ENCODE measurements at places on chromosomes 2 and 18.

GRCh38 chr18:69755041-69755440, 192.6 kb downstream of the CD226 start:
- DNase-seq, result no peak

DNA sequence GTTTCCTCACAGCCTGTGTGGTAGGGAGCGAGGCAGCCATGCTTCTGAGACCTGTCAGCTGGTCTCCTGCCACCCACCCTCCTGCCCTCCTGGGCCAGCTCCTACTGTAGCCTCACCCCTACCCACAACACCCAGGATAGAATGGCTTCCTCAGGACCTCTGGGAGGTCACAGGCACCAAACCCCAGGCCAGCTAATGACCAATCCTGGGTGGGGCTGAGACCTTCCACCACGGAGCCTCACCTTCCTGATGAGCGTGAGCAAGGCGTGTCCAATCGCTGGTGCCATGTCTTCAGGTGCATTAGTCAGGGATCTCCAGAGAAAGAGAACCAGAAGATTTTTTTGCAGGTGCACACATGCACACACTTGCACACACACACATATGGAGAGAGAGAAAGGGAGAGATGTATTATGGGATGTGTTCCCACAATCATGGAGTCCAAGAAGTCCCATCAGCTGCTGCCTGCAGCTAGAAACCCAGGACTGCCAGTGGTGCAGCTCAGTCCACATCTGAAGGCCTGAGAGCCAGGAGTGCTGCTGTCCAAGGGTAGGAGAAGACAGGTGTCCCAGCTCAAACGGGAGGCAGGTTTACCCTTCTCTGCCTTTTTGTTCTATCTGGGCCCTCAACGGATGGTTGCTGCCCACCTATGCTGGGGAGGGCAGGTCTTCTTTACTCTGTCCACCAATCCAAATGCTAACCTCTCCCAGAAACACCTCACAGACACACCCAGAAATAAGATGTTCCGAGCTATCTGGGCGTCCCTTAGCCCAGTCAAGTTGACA, 70.4 kb upstream of the HDAC4 start:
- DNase-seq, result no peak

DNA sequence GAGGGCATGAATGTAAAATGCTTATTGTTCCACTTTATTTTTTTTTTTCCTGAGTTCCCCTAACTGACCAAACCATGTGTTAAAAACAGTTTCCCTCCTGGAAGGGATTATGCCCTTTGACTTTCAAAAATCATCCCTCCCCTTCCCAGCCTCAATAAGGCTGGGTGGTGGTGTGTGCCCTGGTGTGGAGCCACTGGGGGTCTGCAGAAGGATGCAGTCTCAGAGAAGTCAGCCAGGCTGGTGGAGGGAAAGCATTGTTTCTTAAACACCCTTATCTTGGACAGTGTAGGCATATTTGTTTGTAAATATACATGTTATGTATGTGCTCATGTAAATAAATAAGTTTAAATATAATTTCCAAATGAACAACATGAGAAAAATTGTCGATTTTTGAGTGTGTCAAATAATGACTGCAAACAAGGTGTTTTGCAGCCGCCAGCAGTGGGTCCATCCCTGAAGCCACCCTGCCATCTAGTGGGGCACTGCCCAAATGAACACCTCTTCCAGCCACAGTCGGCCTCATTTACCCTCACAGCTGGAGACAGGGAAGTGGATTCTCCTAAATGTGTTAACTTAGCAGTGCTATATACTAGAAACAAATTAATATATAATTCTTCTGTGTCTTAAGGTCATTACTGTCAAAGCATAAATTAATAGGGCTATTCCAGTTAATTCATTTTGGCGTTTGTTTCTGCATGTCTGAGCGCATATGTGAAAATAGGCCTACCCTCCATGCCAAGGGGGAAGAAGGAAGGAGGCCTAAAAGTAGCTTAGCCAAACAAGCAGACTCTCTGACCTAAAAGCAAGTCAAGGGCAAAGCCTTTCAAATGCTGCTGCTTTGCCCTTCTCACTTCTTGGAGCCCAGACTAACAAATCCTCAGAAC, 209.6 kb upstream of the PIK3C3 start:
- DNase-seq, result no peak

DNA sequence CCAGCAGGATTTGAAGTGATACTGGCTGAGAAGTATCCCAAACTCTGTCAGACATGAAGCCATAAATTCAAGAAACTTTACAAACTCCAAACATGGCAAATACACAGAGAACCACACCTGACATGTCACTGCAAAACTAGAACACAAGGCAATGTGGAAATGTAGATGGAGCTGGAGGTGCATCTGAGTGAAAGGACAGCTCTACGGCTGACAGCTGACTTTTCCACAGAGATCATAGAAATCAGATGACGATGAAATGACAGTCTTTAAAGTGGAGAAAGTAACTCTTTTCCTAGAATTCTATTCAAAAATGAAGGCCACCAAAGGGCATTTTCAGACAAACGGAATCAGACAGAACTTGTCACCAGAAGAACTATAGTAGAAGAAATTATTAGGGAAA, 97.5 kb downstream of the LDLRAD4 start:
- DNase-seq, result no peak

GRCh38 chr2:150872756-150873395, 385.4 kb upstream of the RND3 start:
- no peak for DNase-seq

DNA sequence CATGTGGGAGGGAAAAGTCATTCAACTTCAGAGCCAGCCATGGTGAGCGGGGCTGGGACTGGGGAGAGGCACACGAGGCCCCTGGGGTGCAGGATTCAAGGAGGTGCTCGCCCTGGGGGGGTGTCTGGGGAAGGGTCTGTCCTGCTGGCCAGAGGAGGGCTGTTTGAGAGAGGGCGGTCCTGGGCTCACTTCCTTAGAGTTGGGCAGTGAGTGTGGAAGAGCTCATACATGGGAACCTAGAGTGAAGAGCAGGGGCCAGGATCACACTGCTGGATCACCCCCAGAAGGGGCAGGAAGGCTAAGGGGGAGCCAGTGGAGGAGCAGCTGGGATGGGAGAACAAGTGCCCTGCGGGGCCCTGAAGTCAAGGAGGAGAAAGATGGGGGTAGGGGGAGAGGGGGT, 6.5 kb downstream of the SH3BP4 start:
- no peak for DNase-seq

DNA sequence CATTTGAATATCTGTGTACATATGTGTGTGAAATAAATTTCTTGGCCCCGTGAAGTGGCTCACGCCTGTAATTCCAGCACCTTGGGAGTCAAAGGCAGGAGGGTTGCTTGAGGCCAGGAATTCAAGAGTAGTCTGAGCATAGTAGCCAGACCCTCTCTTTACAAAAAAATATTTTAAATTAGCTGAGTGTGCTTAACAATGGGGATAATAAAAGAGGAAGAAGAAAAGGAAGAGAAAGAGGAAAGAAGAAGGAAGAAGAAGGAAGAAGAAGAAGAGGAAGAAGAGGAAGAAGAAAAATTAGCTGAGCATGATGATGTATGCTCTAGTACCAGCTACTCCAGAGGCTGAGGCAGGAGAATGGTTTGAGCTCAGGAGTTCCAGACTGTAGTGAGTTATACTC, 52.1 kb upstream of the XPO1 start:
- no peak for DNase-seq

GRCh38 chr2:85887566-85888019, 1.2 kb downstream of the ST3GAL5 start:
- DNase-seq, result peak; percentile 80

DNA sequence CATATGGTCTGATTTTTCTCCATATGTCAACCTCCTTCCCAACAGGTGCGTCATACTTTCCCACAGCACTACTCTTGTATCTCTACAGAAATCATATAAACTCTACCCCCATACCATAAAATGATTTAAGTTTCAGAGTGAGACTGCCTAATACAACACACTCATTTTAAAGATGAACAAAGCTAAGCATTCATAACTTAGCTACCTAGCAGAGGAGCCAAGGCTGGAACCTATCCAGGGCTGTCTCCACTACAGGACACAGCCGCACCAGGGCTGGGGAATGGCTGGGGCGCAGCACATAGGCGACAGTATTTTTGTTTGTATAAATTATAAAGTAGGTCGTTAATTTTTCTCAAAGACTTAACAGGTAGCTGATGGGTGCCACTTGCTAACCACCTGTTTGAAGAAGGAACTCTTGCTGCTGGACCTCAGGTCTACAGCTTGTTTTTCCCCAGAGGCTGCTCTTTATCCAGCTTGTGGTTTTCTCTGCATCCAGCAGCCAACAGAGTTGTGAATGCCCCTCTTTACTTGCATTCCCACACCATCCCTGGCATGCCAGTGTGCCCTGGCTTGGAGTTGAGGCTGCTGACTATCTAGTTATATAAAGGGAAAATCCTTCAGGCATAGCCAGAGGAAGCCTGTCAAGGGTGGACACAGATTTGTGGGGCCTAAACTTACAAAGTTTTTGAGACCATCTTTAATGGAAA, 62.0 kb downstream of the HNRNPLL start:
- DNase-seq, result no peak

DNA sequence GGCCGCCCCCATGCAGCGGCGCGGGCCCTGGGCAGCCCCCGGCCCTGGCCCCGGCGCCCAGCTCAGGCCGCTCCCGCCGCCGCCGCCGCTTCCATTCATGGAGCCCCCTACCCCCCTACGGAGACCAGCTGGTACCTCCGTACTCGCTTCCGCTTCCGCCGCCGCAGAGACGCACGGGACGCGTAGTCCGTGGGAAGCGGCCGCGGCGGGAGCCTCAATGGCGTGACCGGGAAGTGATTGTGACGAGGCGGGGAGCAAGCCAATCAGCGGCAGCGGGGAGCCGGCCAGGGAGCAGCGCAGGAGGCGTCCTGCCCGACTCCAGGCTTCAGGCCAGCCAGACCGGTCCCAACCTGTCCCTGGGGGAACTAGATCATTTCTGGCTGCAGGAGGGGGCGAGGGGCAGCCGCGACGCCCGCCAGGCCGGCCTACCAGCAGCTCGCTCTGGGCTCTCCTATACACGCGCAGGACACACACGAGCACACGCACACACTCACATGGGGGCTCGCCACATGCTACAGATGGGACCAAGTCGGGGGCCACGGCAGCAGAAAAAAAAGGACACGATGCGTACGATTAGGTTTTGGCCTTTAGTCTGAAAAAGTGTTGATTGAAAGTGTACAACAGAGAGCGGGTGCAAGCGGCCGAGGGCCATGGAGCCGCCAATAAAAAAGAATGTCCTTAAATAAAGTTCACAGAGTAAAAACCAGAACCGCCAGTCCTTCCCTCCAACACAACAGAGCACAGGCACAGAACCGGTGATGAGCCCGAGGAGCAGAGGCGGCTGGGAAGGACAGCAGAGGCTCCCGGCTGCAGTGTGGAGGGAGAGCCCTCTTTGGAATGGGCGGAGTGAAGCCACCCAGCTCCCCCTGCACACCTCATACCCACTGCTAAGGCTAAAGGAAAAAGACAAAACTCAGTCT, at the start of gene ZNF513:
ZNF513 (minus strand) TSS at position 109 of the 920 bp plus-strand sequence. CDS start 208 bp downstream, outside the sequence.
- peak; percentile 92 for DNase-seq

DNA sequence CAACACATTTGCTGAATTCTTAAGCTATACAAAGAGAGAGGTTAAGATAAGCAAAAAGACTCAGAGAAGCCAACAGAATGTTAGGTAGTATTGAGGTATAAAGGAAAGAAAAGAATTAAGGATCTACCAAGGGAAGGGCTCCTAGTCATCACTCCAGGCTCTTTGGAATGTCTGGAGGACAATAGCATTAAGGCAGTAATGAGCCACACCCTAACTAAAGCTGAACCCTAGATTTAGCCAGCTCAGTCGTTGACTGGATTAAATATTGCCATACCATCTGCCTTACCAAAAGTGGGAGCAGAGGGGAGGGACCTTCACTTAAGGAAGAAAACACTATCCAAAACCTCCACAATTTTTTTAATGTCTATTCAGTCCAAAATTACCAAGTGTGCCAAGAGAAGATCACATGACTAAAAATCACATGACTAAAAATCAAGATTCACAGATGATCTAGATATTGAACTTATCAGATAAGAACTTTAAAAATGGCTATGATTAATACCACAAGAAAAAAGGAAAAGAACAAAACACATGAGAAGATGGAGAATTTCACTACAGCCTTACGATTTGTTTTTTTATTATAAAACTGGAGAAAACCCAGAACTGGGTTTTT, 59.7 kb downstream of the EXOC6B start:
- DNase-seq, result no peak

DNA sequence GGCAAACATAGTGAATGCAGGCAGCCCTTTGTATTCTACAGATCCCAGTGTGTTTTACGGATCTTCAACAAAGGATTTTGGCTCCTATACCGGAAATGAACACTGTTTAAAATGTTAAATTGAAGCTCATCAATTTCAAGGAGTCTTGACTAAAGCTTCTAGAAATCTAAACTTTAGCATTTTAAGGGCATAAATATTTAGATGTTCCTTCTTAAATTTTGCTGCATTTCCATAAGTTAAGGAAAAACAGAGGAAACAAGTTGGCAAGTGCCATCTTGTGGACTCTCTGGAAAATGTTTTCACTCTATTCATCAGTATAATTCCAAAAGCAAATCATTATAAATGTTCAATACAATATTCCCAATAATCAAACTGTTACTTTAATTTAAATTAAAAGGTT, 19.6 kb downstream of the CHN1 start:
- no peak for DNase-seq

- DNase-seq, result no peak
These were observed 570.6 kb downstream of the ZEB2 start for GRCh38 chr2:143949121-143949848.

DNA sequence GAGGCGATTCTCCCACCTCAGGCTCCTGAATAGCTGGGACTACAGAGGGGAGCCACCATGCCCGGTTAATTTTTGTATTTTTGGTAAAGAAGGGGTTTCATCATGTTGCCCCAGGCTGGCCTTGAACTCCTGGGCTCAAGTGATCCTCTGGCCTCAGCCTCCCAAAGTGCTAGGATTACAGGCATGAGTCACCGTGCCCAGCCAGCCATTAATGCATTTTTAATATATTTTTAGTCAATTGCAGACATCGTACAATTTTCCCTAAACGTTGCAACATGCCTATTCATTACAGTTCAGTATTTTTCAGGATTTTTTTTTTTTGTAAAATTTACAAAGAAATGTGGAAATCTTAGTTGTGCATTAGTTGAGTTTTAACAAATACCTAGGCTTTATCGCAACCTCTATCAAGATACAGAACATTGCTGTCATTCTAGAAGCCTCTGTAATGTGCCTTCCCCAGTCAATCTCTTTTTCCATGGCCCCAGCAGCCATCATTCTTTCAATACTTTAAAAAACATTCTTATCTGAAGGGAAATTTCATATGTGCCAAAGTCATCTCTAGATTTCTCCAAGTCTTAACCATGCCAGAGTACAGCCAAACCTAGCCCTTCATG, 14.7 kb downstream of the NABP1 start:
- no peak for DNase-seq

DNA sequence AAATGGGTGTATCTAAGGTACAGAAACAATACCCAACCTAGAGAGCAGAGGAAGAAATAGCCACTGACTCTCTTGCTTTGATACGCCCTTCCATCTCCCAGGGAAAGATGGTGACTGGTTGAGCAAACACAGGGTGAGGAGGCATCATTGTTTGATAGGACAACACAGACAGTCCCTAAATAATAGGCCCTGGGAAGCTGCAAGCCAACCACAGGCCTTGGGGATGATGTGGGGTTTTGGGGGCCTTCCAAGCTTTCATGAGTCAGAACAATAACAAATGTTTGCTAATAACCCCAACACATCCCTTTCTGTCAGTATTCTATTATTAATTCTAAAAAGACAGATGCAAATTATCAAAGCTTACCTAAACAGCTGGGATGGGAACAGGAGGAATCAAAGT, 9.8 kb downstream of the LGALSL start:
- DNase-seq, result no peak

All from B cell (primary cell).